ENCODE measurements at places on chromosomes 12 and 14.

DNA sequence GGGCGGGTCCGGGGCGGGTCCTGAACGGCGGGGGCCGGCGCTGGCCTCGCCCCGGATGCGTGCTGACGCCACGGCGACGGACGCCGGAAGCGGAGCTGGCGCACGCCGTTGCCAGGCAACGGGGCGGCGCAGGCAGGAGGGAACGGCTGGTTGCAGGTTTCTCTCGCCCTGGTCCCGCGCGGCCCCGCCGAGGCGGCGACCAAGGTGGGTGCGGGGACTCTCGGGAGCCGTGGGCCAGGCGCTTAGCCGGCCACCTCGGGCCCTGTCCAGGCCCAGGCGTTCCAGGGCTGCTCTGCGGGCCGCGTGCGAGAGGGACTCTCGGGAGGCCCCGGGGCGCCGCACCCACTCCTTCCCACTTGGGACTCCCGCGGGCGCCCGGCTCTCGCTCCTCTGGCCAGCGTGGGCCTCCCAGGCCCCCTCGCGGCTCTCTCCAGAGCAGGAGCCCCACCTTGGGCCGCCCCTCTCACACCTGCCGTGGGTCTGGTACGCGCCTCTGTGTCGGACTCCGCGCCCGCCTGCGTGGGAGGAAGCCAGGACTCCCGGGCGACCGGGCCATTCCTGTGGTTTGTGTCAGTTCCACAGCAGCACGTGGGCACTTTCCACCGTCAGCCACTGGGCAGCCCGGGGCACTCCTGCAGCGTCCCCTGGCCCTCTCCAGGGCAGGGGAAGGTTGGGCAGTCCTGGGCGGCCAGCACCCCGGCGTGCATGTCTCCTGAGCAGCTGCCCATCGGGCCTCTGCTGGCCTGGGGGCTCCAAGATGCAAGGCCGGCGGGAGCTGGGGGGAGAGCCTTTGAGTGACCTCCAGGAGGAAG is at the start of gene CLBA1:
Gene CLBA1 (plus strand): TSS at position 114 of the 812 bp plus-strand sequence. CDS start 644 bp downstream, at position 758.
- peak; percentile 86 for DNase-seq

- DNase-seq: no peak
Observed at GRCh38 chr14:22213120-22213519, 375.9 kb downstream of the DAD1 start.

GRCh38 chr14:89702073-89702875 is 252.3 kb downstream of the EFCAB11 start:
- DNase-seq: no peak

DNA sequence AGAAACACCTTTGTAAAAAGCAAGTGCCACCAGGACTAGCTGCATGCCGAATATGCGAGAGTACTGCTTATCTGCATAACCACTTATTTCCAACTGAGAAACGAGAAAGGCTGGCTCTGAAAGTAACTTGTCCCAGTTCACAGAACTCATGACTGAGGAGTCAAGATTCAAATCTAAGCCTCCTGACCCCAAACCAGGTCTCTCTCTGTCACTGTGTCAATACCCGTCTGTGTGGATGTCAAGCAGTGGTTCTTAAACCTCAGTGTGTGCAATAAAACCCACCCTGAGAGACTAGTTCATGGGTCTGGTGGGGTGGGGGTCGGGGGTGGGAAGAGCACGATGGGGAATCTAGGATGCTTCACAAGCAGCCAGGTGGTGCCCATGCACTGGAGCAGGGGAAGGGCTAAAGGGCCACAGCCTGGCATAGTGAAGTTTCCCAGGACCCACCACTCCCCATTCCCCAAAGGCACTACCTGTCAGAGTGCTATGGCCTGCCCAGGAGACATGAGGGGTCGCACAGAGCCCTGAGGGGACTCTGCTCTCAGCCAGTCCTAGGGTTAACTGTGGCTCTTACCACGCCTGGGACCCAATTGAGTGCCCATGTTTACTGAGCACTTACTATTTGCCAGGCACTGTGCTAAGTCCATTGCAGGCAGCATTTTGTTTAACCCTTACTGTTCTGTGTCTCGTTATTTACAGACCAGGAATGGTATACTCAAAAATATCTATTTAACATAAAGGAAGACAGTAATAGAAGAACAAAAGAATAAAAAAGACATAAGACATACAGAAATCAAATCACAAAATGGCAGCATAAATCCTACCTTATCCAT is 33.4 kb upstream of the PNMA1 start:
- DNase-seq: no peak

GRCh38 chr12:119710374-119710964 is 42.5 kb downstream of the PRKAB1 start:
- no peak for DNase-seq

DNA sequence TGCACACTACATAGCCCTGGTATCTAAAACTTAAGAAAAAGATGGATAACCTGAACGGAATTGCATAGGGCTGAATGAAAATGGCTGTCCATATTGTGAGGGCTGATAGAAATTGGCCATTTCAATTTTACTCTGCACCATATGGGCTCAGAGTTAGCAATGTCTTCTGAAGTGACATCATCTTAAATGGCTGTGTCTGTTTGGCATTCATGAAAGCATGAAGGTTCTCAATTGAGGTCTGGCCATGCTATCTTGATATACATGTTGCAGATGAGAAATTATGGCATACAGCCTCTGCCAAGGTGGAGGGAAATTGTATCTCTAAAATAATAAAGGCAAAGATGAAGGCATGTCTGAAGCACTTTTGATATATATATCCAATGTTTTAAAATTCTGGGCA is 226.0 kb upstream of the PDE3A start:
- no peak for DNase-seq

- no peak for DNase-seq
Observed at GRCh38 chr14:54025661-54026060, 69.0 kb upstream of the BMP4 start.

DNA sequence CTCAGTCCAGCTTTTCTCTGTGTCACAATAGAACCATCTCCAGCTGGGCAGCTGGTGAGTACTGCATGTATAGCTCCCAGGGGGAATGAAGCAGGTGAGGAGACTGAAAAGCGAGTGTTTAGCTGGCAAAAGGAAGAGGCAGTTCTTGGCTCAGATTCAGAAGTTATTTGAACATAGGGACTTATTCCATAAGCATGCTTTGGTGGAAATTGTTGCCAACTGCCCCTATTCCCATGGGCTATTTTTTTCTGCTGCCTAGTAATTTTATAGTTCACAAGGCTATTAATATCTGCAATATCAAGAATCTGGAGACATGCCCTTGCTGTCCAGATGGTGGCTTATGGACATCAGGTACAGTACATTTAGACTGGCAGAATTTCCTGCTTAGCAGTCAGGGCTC is 1112.7 kb downstream of the LRFN5 start:
- no peak for DNase-seq

DNA sequence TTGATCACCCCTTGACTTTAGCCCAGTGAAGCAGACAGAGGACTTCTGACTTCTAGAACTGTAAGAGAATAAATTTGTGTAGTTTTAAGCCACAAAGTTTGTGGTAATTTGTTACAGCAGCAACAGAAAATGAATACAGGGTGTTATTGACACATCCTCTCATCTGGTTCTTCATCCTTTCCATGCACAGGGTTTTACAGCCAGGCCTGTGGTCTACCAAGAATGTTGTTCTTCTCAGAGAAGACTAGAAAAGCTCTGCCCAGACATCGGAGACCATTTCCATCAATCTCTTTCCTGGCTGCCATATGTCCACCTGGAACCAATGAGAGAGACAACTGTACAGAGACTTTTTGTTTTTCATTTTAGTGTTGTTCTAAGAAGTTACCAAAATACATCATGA is 308.2 kb upstream of the AMIGO2 start:
- DNase-seq: no peak

GRCh38 chr14:59629444-59630287 is 53.1 kb upstream of the CCDC175 start:
- no peak for DNase-seq

GRCh38 chr12:77686760-77687159 is 143.9 kb upstream of the NAV3 start:
- no peak for DNase-seq

DNA sequence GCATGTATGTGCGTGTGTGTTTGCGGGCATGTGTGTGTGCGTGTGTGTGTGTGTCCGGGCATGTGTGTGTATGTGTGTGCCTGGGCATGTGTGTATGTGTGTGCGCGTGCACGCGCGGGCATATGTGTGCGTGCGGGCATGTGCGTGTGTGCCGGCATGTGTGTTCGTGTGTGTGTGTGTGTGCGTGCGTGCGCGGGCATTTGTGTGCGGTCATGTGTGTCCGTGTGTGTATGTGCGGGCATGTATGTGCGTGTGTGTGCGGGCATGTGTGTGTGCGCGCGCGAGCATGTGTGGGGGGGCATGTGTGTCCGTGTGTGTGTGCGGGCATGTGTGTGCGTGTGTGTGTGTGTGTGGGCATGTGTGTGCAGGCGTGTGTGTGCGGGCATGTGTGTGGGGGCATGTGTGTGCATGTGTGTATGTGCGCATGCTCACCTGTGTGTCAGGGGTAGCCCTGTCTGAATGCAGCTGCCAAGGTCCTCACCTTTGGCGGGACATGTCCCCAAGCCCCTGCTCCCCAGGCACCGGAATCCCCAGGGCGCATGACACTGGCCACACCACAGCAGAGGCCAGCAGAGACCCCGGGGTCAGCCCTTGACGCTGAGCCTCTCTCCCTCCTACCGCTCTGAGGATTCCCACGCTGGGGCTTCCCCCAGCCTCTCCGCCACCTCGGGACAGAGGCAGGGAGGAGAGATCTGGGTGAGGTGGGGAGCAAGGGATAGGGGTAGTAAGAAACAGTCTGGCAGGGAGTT is 109.5 kb upstream of the NCOR2 start:
- DNase-seq: no peak

DNA sequence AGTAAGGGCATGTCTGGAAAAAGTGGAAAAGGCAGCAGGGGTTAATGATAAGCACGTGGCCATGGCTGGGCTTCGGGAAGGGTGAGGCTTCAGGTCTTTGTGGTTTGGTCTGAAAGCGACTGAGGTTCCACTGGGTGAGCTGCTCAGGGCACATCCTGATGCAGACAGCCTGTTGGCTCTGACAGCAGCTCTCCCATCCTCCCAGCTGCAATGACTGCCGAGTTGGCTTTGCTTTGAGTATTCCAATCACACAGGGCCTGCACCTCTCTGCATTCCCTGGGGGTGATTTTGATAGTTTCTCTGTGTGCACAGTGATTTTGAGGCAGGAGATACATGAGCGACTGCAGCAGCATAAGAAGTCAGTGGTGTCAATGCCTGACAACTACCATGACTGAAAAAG is 390.7 kb downstream of the APAF1 start:
- DNase-seq: no peak

DNA sequence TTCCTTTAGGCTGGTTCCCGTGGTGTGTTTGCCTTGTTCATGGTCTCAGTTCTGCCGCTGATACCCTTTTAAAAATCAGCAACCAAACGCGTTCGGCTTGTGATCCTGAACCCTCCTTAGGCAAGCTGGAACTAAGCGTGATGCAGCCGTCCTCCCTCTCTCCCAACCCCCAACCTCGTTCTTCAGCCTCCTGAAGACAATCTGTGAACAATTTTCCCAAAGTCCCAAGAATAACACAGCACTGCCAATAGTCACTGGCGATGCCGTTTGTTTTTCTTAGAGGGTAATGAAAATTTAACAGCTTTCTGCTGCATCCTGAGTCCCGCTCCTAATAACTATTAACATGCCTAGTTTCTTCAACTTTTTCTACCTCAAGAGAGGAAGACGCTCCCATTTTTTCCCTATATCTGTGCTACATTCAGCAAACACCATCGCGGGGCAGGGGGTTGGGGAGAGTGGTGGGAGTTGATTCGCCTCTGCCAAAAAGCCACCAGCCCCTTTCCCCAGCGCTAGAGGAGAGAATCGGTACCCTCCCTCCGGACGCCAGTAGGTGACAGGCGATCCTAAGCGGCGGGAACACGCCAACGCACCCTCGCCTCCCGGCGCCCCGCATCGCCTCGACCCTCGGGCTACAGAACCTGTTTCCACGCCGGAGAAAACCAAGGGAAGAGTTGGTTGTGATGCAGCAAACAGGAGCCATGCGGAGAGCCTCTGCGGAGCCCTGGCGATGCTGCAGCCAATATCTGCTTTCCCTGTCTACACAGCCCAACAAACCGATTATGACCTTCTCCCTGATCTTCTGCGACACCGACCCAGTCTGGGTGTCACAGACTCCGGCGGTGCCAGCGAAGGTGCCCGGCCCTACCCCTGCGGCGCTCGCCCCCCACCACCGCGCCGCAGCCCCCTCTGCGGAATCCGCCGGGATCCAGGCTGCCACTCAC is 752 bp downstream of the PRICKLE1 start:
- DNase-seq: no peak

DNA sequence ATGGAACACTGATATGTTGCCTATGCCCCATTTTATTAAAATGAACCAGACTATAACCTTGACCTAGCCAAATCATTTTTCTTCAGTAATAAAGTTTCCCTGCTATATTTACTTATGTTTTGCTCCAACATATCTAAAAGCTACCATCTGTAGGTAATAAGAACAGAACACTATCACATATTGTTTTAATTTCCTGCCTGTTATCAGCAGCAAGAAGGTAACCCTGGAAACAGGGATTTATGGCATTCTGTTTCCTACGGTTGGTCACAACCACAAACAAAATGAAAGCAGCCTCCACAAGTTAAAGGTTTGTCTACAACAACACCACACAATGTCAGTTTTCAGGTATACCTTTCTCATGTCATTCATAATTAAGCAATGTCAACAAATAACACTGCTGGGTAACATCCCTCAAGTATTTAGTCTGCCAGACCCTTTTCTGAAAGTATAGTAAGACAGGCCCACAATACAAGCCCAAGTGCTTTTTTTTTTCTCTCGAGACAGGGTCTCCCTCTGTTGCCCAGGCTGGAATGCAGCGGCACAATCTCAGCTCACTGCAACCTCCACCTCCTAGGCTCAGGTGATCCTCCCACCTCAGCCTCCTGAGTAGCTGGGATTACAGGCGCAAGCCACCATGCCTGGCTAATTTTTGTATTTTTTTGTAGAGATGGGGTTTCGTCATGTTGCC is 25.5 kb downstream of the GCH1 start:
- no peak for DNase-seq

- DNase-seq: no peak
Observed at GRCh38 chr14:68585690-68586089, 207.2 kb downstream of the ZFP36L1 start.

DNA sequence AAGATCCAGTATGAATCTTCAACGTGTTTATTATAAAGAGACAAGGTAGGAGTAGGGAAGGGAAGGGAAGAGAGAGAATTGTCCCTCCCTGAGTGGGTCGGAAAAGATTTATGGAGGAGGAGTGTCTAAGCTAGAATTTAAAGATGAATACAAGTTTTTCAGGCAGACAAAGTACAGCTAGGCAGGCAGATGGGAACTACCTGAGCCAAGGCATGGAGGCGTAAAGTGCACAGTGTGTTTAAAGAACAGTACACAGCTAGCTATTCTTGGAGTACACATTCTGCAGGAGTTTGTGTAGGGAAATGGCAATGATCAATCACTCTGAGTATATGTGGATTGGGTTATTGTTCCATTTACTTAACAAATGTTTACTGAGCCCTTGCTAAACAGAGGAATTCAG is 20.1 kb downstream of the PLEKHG7 start:
- no peak for DNase-seq

DNA sequence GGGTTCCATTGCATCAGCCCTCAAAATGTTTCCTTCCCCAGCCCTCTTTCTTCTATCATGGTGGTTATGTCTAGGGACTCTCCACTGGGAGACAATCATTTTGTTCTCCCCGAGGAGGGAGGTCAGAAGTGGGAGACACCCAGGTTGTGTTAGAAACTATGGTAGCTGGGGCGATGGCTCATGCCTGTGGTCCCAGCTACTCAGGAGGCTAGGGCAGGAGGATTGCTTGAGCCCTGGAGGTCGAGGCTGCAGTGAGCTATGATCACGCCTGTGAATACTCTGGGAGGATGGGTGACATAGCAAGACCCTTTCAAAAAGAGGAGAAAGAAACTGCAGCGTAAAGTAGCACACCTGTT is 13.0 kb upstream of the LRRC23 start:
- DNase-seq: no peak

- DNase-seq: no peak
Observed at GRCh38 chr12:104736307-104736706, 221.8 kb downstream of the SLC41A2 start.

- DNase-seq: no peak
Observed at GRCh38 chr12:104723895-104724294, 234.2 kb downstream of the SLC41A2 start.
